ENCODE measurements at places on chromosomes 13 and 19.

DNA sequence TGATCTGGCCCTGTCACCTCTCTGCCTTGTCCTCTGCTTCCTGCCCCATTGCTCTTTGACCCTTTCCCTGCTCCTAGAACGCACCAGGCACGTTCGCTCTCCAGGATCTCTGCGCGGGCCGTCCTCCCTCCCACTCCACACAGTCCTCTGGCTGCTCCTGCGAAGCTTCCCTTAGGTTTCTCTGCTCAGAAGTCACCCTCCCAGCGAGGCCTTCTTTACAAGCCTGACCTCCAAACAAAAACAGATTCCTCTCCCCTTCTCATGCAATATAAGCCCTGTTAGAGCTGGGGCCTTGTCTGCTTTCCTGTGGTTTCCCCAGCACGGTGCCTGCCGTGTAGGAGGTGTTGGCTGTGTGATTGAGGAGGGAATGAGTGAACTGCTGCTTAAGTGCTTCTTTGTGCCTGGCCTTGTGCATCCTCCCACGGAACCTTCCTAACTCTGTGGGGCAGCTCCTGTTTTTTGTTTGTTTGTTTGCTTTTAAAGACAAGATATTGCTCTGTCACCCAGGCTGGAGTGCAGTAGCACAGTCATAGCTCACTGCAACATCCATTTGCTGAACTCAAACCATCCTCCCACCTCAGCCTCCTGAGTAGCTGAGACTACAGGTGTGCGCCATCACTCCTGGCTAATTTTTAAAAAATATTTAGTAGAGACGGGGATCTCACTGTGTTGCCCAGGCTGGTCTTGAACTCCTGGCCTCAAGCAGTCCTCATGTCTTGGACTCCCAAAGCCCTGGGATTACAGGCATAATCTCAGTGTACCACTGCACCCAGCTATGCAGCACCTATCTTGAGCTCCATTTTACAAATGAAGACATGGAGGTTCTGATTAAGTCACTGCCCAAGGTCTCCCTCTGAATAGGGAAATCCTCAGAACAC is 82.0 kb downstream of the SIPA1L3 start:
- DNase-seq: no peak

GRCh38 chr13:99577934-99578917 is 77.0 kb downstream of the TM9SF2 start:
- DNase-seq: no peak

- DNase-seq: no peak
Measured at GRCh38 chr13:45896285-45896684, 44.7 kb upstream of the SIAH3 start.

- no peak for DNase-seq
Measured at GRCh38 chr13:102687520-102687919, 7.3 kb downstream of the METTL21C start.

DNA sequence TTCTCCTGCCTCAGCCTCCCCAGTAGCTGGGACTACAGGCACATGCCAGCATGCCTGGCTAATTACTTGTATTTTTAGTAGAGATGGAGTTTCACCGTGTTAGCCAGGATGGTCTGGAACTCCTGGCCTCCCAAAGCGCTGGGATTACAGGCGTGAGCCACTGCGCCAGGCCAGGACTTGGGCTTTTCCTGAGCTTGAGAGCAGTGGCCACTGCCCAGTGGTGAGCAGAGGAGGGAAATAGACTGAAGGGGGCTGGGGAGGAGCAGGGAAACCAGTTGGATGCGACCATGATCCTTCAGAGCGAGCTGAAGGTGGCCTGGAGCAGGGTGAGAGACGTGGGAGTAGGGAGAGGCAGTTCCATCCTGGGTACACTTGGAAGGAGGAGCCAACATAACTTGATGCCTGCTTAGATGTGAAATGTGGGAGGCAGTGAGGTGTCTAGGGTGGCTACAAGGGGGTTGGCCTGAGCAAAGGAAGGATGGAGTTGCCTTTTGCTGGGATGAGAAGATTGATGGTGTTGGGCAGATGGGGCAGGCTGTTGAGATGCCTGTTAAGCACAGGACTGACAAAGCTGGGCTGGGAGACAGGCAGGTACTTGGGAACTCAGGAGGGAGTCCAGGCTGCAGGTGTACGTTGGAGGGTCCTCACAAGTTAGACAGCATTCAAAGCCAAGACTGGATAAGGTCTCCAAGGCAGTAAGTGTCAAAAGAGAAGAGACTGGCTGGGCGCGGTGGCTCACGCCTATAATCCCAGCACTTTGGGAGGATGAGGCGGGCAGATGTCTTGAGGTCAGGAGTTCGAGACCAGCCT is 31.8 kb downstream of the KCTD15 start:
- DNase-seq: no peak

- no peak for DNase-seq
Measured at GRCh38 chr13:106176117-106176516, 359.3 kb downstream of the EFNB2 start.

DNA sequence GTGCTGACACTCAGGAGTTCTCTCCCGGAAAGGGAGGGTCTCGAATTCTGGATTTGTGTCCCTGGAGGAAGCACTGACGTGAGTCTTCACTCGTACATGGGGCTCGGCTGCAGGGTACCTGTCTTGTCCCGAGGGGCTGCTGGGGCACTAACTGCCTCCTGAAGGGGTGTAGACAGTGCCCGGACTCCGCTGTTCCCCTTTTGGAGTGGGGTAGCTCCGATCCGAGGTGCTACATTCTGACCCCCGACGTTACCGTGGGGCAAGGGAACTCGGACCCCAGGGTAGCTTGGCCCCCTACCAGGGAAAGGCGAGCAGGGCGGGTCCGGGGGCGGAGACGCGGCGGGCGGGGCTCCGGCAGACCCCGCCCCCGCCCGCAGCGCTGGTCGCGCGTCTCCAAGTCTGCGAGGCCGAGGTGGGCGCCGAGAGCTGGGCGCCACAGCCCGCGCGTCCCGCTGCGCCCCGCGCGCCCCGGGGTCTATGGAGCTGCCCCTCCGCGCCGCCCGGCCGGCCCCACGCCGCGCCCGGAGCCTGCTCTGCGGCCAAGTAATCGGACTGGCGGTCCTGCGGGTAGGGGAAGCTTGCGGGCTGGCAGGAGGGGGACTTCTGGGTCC is at the start of gene NPAS1:
Gene NPAS1 (plus strand): TSS at position 407 of the 611 bp plus-strand sequence. CDS start 1,211 bp downstream, outside the sequence.
- DNase-seq: no peak

- DNase-seq: no peak
Measured at GRCh38 chr13:66501181-66501580, 729.0 kb downstream of the PCDH9 start.

Measured in activated CD8-positive, alpha-beta memory T cell treated with anti-CD3 and anti-CD28 coated beads for 48 hours (primary cell).